ENCODE measurements at places on chromosomes 2 and 18. TPM values are rescaled to one million over a fixed set of nuclear protein-coding genes. Genes with fewer than 3 reads are reported as not detected.

The HOXD10 gene
- total RNA-seq = 2.6 TPM

The RND3 gene
- 20.9 TPM for total RNA-seq

The LBX2 gene
- not detected for total RNA-seq

The NYAP2 gene
- not detected for total RNA-seq

The NFATC1 gene
- total RNA-seq = 14.0 TPM

The NPAS2 gene
- total RNA-seq = 18.0 TPM

The VWA3B gene
- 4.0 TPM for total RNA-seq

The RAB6C gene
- not detected for total RNA-seq

The NEB gene
- total RNA-seq = 1.3 TPM

The TDRD15 gene
- total RNA-seq = not detected

The MLPH gene
- 657 TPM for total RNA-seq

The NAGK gene
- total RNA-seq = 25.9 TPM

The TMEM37 gene
- total RNA-seq = 15.9 TPM

The ST8SIA3 gene
- total RNA-seq = not detected

The TAF4B gene
- 7.0 TPM for total RNA-seq

The ZSWIM2 gene
- total RNA-seq = not detected

The SLC30A3 gene
- total RNA-seq = not detected

The POTEI gene
- total RNA-seq = 0.58 TPM

The ZNF892 gene
- 6.1 TPM for total RNA-seq

The HOXD9 gene
- total RNA-seq = not detected

The ANTXR1 gene
- total RNA-seq = 11.0 TPM

The SPHKAP gene
- total RNA-seq = 2.2 TPM

The FOXI3 gene
- not detected for total RNA-seq

The MOGAT1 gene
- not detected for total RNA-seq

The FOSL2 gene
- total RNA-seq = 113 TPM

The TUBA4B gene
- not detected for total RNA-seq
